ENCODE measurements at places on chromosomes 13 and 19.

DNA sequence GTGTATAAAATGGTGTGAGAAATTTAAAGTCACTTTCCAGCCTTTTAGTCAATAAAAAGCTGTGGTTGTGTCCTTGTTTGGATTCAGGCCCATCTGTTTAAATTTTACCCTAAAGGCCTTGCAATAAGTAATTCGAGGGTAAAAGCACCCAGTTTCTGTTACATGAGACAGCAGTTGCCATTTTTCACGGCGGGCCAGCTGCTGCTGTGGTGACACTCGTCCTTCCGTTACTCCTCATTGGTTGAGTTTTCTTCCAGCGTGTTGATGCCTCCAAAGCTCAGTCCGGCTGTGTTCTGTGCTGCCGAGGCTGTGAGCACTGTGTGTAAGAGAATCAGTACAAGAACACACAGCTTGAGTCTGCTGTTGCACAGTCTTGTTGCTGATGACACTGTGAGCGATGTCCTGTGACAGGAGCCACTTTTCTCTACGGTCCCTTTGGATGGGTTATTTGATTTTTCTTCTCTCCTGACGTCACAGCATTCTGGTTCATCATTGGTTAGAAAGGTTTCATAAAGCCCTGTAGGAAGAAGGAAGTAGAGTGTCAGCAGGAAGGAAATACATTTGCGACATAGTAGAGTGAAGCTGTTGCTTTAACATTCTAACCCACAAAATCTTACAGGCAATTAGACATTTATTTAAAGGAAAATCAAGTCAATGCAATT lies 602.5 kb upstream of the ARGLU1 start:
- no peak for DNase-seq

- DNase-seq: no peak
Observed at GRCh38 chr19:493391-494170, 2.7 kb upstream of the MADCAM1 start.

DNA sequence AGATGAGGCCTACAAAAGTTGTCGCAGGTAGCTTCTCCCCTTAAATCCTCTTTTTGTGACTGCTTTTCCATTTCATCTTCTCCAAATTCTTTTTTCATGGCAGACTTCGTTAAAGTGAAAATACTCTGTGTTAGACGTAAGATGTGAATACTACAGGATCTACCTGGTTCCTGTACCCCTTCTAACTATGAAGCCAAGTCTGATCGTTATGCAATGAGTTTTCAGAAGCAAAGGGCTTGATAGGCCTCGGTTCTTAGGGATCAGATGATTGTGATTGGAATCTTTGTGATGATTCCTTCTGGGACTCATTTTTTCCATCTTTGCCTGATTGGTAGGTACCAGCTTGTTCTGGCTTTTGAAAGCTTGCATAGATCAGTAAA lies 86.9 kb downstream of the PCCA start:
- DNase-seq: no peak

- no peak for DNase-seq
Observed at GRCh38 chr13:79614250-79614918, 133.4 kb downstream of the NDFIP2 start.

DNA sequence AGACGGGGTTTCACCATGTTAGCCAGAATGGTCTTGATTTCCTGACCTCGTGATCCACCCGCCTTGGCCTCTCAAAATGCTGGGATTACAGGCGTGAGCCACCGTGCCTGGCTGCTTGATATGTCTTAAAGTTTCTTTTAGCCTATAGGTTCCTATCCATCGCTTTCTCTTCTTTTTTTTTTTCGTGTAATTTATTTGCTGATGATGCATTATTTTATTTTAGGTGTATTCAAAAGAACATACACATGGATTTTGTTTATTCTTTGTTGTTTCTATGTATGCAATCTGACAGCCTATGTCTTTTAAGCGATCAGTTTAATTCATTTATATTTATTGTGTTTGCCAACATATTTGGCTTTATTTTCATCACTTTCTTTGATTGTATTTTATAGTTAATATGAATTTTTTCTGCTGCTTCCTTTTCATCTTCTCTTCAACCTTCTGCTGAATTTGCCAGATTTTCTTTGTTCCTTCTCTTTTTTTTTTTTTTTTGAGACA lies 26.0 kb upstream of the TNFAIP8L1 start:
- DNase-seq: no peak

DNA sequence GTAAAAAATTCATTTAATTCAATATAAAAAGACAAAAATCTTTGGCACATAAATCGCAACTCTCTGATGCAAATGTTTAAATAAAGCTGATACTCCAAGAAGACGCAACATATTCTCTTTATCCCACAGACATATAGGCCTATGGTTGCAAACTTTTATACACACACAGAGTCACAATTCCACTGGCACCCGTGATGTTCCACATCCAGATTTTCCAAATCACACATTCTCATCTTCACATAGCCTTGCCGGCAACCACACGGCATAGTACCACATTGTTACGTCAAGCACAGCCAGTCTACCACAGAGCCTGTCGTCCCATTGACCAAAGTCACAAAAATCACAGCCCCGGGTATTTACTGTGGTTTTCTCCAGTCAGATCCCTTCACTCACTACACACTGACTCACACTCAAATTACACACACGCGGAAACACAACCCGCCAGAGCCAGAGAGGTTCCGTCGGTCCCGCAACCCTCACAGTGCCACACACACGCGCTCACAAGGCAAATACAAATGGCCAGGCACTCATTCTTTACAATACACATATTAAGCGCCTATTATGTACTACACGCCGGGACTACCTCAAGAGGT lies 546 bp upstream of the ZNF546 start:
- DNase-seq: peak; percentile 57

DNA sequence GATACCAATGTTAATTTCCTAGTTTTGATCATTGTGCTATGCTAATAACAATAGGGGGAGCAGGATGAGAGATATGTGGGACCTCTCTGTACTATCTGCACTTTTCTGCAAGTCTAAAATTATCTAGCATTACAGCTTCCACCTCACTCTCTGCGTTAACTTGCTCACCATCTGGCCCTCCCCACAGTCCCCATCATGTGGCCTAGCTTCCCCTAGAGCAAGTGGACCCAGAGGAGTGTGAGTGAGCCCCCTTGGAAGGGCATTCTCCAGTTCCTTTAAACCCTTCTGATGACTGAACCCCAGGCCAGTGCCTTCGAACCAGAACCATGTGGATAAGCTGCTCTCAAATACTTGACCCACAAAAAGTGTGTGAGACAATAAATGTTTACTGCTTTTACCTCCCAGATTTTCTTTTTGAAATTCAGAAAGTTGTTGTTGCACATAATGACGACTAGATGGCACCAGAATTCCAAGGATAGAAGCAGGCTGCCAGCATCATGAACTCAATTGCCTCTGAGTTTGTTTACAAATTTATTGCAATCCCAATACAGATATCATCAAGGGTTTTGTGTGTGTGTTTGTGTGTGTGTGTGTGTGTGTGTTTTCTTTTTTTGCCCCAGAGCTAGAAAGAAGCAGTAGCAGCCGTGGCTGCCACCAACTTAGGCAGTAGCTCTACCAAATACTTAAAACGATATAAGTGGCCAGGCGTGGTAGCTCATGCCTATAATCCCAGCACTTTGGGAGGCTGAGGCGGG lies 49.0 kb upstream of the ZNF780A start:
- no peak for DNase-seq

DNA sequence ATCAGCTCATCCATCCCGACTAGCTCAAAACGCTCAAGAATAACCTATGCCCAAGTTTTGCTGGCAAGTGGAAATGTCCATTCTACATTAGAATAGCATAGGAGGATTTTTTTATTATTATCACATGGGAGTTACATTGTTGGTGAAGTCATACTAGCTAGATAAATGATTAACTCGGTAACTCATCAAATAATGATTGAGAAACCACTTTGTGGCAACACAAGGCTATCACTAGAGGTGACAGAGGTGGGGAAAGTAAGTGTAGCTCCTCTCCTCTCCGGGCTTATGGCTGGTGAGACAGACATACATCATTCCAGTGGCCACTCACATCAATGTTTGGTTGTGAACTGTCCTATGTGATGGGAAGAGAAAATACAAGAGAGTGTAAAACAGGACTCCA lies 161.6 kb downstream of the ZIC5 start:
- DNase-seq: no peak

GRCh38 chr13:98267080-98267912 lies 90.2 kb upstream of the RNF113B start:
- DNase-seq: no peak

GRCh38 chr13:105638426-105638825 lies 897.0 kb downstream of the EFNB2 start:
- DNase-seq: no peak

GRCh38 chr13:88623150-88623549 lies 952.0 kb downstream of the SLITRK5 start:
- DNase-seq: peak; percentile 1

- DNase-seq: no peak
Observed at GRCh38 chr19:31111741-31112140, 237.5 kb downstream of the TSHZ3 start.

DNA sequence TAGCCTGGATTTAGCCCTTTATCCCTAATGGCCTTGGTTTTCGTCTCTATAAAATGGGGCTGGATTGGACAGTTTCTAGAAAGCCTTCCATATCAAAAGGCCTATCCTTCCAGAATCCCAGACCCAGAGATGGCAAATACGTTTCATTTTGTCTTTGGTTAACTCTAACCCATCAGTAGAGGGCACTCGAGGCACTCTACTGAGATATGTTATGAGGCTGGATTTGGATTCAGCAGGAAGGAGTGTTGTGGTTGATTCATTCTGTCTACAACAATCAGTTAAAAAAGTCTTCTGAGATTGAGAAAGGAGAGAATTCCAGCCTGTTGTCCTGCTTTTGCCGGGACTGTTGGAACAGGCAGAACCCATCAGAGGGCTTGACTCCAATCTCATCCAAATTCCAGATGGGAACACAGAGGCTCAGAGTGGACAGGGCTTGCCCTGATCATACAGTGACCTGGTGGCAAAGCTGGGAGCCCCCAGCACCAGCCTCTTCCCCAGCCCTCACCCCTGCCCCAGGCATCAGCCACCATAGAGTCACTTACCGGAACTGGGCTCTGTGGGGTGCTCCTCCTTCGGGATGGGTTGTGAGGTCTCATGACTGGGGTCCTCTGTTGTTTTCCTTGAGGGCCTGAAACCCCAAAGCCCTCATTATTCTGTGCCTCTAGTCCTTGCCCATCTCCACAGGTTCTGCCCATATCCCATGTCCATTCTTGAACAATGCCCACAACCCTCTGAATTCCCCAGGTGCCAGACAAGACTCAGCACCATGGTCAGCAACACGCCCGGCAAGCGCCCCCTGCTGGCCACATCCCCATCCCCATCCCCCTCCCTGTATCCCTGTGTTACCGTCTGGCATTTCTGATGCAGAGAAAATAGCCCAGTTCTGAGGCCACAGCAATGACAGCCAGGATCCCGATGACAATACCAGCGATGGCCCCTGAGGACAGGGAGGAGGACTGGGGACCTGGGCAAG lies 12.3 kb upstream of the ZNF180 start:
- peak; percentile 58 for DNase-seq

DNA sequence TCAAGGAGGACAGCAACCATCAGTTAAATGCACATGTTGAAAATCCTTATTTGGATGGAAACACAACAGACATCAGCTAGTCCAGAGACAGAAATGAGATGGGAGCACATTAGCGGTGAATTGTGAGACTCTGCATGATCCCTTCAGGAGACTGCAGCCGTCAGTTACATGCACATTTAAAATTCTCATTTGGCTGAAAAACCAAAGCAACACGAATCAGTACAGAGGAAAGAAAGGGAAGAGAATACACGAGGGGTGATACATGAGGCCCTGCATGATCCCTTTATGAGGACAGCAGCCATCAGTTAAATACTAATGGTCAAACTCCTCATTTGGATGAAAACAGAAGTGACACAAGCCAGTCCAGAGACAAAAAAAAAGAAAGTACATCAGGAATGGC lies 123.4 kb downstream of the PTPRS start:
- DNase-seq: no peak

DNA sequence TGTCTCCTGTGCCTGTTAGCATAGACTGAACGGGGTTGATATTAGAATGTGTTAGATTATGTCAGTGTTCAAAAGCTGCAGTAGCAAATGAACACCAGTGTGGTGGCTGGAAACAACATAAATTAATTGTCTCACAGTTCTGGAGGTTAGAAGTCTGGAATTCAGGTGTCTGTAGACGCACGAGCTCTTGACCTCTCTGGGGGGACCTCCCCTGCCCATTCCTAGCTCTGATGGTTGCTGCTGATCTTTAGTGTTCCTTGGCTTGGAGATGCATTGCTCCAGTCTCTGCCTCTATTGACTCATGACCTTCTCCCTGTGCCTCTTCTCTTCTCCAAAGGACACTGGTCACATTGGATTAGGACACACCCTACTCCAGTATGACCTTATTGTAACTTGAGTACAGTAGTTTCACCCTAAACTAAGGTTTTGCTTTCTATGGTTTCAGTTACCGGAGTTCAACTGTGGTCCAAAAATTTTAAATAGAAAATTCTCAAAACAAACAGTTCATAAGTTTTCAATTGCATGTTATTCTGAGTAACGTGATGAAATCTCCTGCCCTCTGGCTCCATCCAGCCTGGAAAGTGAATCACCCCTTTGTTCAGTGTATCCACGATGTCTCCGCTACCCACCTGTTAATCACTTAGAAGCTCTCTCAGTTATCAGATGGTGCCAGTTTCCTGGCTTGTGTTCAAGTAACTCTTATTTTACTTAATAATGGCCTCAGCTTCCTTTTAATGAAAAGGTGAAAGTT lies 273.2 kb downstream of the MYO16 start:
- DNase-seq: no peak

DNA sequence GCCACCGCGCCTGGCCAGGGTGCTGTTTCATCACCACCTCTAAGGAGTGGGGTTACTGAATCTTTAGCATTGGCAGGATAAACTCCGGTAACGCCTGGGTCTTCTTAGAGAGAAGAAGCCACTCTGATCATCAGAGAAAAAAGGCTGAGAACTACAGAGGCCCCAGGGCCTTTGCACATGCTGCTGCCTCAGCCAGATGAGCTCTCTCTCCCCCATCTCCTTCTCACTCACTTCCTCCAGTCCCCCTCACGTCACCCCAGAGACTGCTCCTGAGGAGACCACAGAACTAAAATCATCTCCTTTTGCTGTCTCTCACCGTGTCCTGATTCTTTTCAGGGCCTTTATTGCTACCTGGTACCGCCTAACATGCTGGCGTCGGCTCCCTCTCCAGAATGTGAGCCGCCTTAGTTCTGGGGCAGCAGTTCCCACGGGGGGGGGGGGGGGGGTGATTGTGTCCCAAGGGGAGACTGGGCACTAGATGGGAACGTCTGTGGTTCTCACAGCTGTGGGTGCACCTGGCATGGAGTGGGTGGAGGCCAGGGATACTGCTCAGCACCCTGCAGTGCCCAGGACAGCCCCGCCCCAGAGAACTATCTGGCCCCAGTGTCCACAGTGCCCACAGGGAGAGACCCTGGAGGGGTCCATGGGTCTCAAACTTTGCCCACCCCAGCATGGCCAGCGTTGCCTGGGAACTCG lies 5.1 kb upstream of the DIRAS1 start:
- DNase-seq: no peak

- no peak for DNase-seq
Observed at GRCh38 chr19:13797870-13798269, 2.6 kb downstream of the ZSWIM4 start.

DNA sequence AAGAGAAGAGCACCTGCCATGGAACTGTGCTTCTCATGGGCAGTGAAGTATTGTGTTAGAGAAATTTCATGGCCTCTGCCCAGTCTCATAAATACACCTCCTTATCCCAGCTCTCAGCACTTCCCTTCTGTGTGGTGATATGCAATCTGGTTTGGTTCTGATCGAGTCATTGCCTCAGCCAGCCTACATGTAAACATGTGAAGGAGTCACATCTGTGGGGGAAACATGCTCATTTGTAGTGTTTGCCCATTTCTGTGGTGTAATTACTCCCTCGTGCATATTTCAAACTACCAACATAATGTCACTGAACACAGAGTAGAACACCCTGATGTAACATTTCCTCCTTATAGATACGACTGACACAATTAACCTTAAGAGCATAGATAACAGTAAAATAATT lies 183.0 kb downstream of the DCT start:
- no peak for DNase-seq
